Bone marrow (tissue), 2 donors: ENCODE measurements at places on chromosomes 3 and 15.

GRCh38 chr3:104245981-104246380 is 1120.7 kb upstream of the ALCAM start:
- no peak for DNase-seq

DNA sequence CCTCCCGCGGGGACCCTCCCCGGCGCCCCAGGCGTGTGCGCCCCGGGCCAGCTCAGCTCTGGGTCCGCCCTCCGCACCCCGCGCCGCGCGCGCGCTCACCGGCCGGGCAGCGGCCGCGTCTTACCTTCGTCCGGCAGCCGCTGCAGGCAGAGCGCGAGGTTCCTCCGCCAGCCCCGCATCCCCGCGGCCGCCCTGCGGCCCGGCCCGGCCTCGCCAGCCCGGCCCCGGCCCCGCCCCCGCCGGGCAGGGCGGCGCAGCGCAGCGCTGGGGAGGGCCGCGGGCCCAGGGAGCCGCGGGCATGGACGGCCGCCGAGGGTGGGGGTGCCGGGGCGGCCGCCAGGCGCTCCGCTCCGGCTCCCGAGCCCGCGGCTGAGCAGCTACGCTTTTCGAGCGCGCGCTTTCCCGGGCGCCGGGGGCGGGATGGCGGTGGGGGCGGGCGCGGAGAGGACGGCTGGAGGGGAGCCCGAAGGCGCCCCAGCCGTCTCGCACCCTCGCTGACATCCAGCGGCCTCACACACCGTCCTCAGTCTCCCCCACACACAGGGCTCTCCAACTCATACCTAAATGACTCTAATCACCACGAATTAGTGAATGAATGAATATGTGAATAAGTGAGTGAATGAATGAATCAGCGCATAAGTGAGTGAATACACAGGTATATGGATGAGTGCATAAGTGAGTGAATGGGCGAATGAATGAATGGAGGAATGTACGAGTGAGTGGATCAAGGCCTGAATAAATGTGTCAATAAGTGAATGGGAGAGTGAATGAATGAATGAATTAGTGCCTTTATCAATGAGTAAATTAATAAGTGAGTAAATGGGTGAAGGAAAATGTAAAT is 48.5 kb upstream of the CCDC174 start:
- DNase-seq: no peak

GRCh38 chr3:164208048-164208447 is 870.2 kb downstream of the SI start:
- no peak for DNase-seq

DNA sequence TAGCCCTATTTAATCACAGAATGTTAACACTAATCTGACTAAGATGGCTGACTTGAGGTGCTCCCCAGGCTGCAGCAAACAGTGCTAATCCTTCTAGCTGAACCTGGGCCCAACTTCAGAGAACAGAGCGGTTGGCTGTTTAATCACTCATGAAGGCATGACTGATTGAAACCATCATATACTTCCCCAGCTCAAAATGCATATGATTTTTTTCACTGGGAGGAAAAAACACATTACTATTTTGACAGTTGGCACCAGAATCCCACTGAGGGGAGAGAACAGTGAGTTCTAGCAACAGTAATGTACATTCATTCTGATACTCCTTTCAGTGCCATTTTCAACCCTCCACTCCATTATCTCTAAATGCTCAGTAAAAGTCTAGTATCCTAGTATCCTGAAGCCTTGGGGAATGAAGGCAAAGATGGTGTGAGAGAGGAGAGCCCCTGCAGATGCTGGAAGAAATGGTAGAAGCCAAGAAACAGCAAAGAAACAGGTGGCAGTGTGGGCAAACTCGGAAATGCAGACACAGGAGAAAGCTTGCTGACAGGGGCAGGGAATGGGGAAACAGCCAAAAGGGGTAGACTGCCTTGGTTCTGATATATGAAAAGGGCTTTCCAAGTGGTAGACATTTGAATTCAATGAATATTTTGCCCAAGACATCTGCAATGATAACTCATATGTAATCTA is 34.4 kb upstream of the CASR start:
- no peak for DNase-seq

DNA sequence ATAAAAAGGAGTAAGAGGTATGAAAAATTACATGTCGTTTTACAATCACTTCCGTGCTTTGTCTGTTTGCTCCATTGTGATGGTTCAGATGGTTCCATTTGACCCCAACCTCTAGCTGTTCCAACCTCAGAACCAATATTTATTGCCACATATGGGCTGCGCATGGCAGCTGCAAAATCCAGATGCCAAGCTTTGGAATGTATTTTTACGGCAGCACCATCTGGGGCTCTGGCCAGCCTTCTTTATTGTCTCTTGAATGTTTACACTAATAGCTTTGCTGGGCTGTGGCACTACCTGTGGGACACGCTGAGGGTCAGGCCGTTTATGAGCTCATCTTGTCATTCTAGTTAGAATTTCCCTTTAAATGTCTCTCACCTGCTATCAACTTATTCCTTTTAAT is 219.8 kb downstream of the ROBO2 start:
- DNase-seq: no peak

DNA sequence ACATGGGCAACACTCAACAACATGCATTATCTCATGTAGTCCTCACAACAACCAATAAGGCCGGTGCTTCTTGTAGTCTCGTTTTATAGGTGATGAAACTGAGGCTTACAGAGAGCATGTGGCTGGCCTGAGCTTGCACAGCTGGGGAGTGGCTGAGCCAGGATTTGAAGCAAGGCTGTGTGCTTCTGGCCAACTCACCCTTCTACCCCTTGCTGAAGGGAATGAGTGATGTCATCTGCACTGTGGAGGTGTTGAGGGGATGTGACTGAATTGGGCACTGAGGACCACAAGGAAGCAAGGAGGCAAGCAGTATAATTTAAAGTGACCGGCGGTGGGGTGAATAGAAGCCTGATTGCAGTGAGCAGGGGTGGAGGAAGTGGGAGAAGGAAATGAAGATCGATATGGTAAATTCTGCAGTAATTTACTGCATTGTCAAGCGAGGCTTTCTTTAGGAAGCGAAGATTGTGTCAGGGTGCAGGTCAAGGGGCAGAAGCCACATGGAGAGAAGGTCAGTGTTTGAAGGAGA is 62.3 kb downstream of the MINAR1 start:
- DNase-seq: no peak

GRCh38 chr3:188468196-188468595 is 314.2 kb downstream of the LPP start:
- no peak for DNase-seq

DNA sequence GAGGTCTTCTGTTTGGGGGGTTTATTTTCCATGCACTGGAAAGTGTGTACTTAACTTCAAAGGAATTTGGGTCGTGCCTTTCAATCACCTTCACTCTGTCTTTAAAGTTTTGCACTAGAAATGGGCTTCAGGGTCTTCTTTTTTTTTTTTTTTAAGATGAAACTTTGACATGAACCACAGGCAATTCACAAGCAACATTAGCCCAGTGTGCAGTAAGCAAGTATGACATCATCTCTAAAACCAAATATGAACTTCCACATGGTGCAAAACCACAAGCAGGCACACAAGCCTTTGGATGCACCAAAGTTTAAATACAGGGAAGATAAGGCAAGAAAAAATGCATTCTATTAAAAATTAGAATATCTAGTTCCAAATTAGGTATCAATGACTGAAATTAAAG is 381.9 kb downstream of the ERC2 start:
- no peak for DNase-seq

DNA sequence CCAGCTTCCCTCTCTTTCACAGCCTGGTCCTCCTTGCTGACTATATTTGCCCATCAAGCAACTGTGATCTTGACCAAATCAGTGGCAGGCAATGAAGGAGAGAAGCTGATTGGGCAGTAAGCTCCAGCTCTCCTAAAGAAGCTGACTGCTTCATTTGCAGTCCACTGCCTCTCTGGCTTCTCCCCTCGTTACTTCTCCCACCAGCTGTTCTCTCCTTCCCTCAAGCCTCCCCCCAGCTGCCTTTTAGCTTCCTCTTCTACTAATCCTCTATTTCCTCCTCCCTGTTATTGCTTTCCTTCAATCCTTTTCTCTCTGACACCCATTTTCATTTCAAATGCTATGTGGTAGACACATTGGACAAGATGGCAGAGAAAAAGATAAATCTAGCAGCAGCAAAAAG is 474.7 kb upstream of the UBE2E2 start:
- DNase-seq: no peak

DNA sequence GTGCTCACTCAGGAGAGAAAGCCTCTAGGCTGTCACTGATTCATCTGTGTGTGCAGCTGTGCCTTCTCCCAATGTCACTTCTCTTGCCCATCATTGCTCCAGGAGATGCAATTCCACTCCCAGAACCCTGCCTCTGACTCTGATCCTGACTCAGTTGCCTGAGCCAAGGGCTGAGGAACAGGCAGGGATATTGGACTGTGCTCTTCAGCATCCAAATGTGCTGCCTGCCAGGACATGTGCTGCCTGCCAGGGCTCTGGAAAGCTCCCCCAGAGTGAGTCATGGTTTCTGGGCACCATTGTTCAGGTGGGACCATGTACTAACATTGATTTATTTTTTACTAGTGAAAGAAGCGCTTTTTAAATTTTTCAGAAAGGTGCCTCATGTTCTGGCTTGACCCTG is 71.0 kb downstream of the TRIM42 start:
- no peak for DNase-seq

DNA sequence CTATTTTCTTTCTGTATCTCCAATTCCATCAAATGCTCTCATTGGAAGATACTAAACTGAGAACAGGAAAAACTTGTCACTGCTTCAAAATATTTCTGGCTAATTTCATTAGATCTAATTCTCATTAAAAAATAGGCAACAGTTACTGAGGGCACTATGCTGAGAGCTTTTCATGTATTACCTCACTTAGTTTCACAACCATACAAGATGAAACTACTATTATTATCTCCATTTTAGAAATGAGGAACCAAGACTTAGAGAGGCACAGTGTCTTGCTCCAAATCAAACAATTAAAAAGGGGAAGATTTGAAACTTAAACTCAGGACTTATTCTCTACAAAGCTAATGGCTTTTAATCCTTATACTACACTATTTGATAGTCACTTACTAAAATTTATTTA is 7.2 kb upstream of the OTOL1 start:
- DNase-seq: no peak

DNA sequence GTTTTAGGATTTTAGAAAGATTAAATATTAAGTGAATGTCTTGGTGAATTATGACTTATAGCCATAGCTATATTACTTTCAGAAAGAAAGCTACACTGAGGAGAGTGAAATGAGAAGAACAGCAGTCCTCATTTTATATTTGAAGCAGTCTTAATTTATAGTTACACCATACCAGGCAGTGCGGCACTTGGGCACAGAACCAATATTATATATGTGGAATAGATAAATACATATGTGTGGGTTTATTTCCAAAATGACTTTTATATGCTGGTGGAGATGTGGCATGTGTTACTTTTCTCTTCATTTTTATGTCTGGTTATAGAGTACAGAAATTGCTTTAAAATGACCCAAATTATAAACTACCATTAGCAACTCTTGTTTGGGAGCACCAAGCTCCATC is 759.5 kb downstream of the GRM7 start:
- no peak for DNase-seq
